Suppressor macrophage (primary cell): ENCODE measurements at places on chromosomes 2 and 18.

DNA sequence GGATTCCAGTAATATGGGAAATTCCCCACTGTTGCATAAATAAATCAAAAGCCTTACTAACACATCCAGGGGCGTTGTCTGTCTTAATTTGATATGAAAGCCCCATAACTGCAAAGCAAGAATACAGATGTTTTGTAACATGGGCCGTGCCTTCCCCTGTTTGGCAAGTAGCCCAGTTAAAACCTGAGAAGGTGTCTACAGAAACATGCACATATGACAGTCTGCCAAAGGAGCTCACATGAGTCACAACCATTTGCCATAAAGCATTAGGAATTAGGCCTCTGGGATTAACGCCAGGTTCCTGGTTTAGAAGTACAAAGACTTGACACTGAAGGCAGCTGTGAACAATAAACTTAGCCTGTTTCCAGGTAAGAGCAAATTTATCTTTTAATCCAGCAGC is 43.1 kb upstream of the LONRF2 start:
- DNase-seq: no peak

DNA sequence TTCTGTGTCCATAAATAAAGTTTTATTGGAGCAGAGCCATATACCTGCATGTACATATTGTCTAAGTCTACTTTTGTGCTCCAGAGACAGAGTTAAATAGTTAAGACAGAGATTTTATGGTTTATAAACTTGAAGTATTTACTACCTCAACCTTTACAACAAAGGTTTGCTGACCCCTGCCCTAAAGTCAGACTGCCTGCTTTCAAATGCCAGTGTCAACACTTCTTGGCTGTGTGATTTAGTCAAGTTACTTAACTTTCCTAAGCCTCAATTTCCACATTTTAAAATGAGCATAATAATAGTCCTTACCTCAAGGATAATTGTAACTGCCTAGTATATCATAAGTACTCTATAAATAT is 44.4 kb upstream of the ITPRID2 start:
- no peak for DNase-seq

GRCh38 chr2:13996527-13996926 is 636.0 kb upstream of the LRATD1 start:
- no peak for DNase-seq

GRCh38 chr18:73797419-73797818 is 350.2 kb downstream of the FBXO15 start:
- DNase-seq: no peak

GRCh38 chr2:117232305-117232704 is 582.2 kb upstream of the DDX18 start:
- no peak for DNase-seq

GRCh38 chr18:75639472-75639831 is 211.9 kb upstream of the SMIM21 start:
- DNase-seq: no peak

- DNase-seq: no peak
Observed at GRCh38 chr18:227374-227773, 40.5 kb downstream of the THOC1 start.
